ENCODE measurements at places on chromosomes 4 and X. TPM values are rescaled to one million over a fixed set of nuclear protein-coding genes. Genes with fewer than 3 reads are reported as not detected.

DNA sequence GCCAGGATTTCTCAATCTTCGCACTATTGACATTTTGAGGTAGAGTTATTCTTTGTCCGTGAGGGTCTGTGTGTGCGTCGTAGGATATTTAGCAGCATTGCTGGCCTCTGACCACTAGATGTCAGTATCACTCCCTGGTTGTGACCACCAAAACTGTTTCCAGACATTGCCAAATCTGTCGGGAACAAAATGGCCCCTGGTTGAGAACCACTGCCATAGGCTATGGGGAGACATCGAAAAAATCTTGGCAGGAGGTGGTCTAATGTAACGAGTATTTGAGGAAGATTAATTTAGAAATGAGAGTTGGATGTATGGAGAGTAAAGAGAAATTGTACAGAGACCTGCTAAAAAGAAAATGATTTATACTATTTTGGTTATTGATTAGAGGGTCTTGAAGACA, 108.4 kb downstream of the DOCK11 start:
- DNase-seq: no peak

DNA sequence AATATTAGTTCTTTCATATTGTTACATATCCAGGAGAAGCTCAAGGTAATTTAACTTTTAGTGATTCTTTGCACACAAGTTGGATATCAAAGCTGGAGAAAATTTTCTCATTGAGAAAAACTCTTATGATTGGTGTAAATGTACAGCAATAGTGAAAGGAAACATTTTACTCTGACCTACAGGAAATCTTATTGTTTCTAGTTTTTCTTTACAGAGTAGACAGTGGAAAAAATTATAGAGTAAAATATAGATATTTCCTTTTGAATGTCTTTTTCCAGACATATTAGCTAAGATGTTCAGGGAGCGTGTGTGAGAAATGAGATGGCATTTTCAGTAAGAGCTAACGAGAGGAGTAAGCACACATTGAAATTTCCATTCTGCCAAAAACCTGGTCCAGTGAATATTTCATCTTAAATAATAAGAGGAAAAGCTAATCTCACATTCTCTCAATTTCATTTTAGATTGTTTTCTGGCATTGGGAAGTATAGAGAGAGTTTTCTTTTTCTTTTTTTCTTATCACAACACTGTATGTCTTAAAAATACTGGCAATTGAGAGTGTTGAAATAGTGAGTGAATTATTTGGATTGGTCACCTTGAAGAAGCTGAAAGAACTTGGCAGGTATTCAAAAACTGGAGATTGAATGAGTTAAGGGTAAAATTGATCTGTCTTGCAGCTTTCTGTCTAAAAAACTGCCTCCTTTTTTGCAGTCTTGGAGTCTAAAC, 15.6 kb upstream of the ATP8A1 start:
- DNase-seq: no peak

CFAP47 gene
- polyA plus RNA-seq: 0.77 TPM

GRCh38 chrX:71170660-71171059, 26.0 kb downstream of the NLGN3 start:
- no peak for DNase-seq

- no peak for DNase-seq
Measured at GRCh38 chr4:76736414-76736813, 161.5 kb downstream of the SOWAHB start.

MAGEA3 gene
- polyA plus RNA-seq: not detected

POF1B gene
- polyA plus RNA-seq: 0.17 TPM

- DNase-seq: no peak
Measured at GRCh38 chr4:137611998-137612700, 79.9 kb upstream of the PCDH18 start.

CPZ gene
- polyA plus RNA-seq: 21.5 TPM

NUDT11 gene
- 15.4 TPM for polyA plus RNA-seq

DNA sequence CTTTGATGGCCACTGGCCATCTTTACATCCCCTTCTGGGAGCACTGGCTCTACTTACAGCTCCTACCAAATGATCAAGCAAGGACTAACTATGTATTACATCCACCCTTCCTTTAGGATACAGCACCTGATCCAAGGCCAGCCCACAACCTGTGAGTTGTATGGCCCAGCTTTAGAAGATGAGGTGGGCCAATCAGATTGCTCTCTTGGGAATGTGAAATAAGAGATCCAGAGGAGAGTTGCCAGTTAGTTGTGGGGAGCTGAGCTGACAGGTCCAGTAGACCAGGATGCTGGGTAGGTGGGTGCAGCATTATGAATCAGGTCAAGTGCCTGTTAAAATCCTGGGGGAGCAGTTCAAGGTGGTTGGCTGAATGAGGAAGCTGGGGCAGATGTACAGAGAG, 111.5 kb downstream of the GNL3L start:
- no peak for DNase-seq

DNA sequence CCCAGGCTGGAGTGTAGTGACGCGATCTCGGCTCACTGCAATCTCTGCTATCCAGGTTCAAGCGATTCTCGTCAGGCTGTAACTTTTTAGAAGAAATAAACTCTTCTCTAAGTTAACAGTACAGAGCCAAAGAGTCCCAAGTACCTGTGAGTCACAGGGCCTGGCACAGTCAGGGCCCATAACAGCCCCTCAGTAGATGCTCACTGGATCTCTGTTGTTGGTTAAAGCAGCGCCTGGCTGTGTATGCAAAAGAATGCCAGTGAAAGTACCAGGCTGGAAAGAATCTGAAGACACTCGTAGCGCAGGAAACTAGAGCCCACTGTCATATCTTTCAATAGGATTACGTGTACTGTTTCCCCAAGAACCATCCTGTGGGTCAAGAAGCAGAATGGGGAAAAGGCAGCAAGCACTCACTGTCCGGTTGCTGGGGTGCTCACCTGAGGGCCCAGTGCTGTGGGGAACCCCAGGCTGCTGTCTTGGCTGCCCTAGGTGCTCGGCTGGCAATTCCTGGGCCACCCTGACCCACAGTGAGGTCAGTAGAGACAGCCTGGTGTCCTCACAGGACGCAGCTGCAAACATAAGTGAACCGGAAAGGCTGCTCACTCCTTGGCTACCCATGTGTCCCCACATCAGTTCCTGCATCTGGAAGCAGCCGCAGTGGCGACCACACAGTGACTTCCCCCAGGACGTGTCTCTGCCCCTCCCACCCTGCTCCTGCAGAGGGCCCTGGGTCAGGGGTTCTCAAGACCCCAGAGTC, 3.1 kb upstream of the SLBP start:
- no peak for DNase-seq

DNA sequence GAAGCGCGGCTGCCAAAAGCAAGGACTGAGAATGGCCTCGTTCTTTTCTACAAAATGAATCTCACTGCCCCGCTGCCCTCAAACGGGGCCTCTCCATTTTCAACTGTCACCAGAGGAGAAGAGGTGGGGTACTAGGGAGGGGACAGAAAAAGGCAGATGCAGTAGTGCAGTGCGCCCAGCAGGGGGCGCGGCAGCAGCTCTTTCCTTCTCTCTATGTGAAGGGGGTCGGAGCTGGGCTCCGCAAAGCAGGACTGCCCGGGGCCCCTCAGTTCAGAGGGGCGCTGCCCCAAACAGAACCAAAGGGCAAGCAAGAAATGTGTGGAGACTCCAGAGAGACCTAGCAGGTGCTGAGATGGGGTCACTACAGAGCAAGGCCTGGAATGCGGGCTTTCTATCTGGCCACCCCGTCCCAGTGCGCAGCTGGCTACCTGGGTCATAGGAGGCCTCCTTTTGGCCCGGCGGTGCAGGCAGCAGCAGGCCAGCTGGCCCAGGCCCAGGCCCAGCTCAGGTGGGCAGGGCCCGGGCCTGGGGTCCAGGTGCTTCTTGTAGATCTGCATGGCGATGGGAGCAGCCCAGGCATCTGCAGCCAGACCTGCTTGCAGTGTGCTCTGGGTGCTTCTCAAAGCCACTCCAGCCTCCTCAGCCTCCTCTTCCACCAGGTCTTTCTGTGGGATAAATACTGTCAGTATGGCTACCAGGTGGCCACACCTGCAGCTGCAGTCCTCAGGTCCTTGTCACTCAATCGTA, 5.9 kb downstream of the IRAK1 start:
- DNase-seq: no peak

All from left renal cortex interstitium (tissue), 4 donors.